ENCODE measurements at places on chromosomes 3 and 15.

- DNase-seq: no peak
Observed at GRCh38 chr3:159669766-159670165, 318.9 kb upstream of the IL12A start.

- DNase-seq: no peak
Observed at GRCh38 chr3:22296601-22297000, 545.6 kb upstream of the ZNF385D start.

DNA sequence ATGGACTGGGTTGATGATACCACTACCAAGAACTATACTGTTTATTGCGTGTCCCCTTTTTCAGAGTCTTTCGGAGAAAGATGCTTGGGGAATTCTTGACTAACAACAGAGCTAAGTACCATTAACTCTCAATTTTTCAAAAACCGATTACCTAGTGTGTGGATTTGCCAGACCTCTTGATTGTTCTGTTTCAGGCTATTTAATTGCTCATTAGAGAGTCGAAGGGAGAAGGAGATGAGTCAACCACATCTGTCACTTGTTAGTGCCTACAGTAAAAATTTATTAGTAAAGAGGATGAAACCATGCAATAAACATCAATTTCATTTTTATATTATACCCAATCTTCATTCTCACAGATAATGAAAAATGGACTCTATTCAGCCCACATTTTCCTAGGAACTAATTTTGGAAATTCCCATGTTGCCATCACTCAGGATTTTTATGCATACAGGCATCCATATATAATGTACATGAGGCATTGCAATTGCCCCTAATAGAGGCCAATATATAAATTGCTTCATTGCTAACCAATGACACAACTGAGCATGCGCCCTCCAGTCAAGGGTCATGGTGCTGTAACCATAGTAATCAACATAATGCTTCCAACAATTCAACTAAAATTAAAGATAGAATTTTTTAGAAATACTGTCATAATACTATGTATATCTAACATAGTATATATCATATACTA lies 541.7 kb downstream of the TBL1XR1 start:
- no peak for DNase-seq

GRCh38 chr3:67863869-67864268 lies 209.5 kb upstream of the SUCLG2 start:
- DNase-seq: no peak

- DNase-seq: no peak
Observed at GRCh38 chr3:61929617-61930016, 368.2 kb downstream of the PTPRG start.

DNA sequence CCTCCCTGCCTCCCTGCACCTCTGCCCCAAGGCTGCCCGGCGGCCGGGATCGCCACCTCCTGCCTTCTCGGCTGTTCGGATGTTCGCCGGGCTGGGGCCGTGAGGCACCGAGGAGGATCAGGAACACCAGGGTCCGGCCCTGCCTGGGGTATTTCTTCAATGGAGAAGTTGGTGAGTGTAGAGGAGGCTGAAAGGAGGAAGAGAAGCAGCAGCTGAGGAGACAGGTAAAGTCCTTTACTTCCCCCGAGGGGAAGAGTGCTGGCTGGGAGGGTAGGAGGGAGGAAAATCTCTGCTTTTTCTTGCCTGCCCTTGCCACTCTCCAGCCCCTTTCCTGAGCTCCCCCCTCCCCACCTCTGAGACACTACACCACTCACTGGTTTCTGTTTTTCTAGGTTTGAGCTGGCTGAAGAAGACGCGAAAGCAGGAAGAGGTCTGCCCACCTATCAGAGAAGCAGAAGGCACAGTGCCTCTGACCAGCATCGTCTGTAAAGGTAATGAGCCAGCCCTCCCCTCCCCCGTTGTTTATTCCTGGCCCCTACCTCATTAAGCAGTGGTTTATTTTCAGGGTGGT lies 519 bp downstream of the ASB7 start:
- DNase-seq: no peak

- DNase-seq: peak; percentile 68
Observed at GRCh38 chr3:54235998-54236397, 113.6 kb downstream of the CACNA2D3 start.

DNA sequence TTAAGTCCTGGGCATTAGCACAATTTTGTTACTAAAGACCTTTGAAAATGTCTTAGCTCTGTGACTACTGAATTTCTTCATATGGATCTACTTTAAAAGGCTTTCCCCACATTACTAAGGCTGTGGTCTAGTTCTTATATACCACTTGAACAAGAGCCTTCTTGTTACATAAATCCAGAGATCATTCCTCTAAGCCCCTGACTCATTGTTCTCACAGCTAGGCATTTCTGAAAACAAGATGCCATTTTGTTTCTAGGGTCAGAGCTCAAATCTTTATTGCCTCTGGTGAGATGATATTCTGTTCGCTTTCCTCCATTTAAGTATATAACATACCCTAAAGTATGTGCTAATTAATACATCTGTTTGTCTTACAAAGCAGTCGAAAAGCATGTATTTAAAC lies 29.8 kb upstream of the LPP start:
- no peak for DNase-seq

DNA sequence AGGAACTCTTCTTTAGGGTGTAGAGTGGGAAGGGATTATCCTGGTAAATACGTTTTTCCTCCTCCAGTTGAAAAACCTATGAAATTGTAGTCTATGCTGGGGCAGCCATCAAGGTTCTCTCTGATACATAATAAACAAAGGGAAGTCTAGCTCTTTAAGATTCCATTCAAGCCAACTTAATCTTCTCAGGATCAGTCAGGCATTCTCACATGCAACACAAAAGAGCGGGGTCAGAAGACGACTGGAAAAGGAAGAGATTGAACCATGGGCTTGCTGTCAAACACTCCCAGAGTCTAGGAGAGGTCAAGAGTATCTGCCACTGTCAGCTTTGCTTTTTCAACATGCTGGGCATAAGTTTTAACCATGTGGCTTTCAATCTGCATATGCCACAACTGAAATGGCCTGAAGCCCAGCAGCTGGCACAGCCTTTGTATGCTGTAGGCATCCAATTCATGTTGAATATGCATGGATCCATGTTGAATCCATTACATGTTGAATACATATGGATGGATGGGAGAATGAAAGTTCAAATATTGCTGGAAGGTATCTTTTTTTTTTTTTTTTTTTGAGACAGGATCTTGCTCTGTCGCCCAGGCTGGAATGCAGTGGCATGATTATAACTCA lies 8.5 kb downstream of the TRAT1 start:
- no peak for DNase-seq

- DNase-seq: no peak
Observed at GRCh38 chr3:165197481-165197800, 1.3 kb upstream of the SLITRK3 start.

DNA sequence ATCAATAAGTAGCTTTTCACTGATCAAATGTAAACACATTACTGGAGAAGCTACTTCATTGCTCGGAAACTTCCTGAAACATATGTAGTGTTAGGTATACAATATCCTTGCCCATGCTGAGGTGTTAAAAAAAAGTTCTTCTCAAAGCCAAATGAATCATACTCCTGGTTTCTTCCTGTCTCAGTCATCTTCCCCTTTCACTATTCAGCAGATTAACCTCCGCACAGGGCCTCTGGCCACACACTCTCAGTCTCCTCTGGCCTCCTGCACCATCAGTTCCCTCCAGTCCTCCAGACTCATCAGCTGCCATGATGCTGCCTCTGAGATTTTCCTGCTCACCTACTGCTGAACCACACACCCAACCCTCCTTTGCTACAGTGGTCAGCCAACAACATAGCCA lies 70.5 kb upstream of the BOC start:
- DNase-seq: no peak

All from NCI-H748 treated with DMSO at 0.1 percent for 48 hours (cell line).